ENCODE measurements at places on chromosomes 3 and 15. TPM values are rescaled to one million over a fixed set of nuclear protein-coding genes. Genes with fewer than 3 reads are reported as not detected.

The SLC24A5 gene
- 0.29 TPM for total RNA-seq

The TXNRD3 gene
- total RNA-seq, result 7.8 TPM

GRCh38 chr3:196652961-196653795 is 13.7 kb downstream of the NRROS start:
- DNase-seq, result no peak

DNA sequence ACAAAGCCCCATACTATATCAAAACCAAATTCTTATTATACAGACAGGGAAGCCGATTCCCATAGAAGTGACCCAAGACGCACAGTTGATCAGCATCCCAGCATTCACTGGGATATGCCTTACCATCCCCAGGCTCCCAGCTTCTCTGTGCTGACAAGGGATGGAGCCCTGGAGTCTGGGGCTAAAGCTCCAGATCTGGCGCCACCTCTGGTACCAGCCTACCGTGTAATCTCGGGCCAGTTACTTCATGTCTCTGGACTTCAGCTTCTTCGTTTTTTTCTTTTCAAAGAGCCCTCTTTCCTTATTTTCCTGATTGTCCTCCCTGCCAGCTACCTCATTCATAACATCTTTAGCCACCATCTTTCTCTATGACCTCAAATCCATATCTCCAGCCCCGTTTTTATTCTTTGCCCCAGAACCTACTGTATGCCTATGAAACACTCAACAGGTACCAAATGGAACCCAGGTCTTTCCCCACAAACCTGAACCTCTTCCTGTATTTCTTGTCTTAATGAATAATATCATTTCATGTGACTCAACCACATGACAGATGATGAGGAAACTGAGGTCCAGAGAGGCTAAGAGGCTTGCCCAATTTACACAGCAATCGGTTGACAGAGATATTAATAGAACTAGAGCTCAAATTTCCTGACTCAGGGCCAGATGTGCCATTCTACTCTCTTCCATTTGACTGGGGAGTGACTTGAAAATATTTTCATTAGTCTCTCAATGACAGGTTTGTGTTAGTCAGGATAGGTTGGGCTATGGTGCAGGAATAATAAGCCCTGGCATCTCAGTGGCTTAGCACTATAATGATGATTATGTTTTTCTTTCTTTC is 85.4 kb upstream of the TLE3 start:
- no peak for DNase-seq

DNA sequence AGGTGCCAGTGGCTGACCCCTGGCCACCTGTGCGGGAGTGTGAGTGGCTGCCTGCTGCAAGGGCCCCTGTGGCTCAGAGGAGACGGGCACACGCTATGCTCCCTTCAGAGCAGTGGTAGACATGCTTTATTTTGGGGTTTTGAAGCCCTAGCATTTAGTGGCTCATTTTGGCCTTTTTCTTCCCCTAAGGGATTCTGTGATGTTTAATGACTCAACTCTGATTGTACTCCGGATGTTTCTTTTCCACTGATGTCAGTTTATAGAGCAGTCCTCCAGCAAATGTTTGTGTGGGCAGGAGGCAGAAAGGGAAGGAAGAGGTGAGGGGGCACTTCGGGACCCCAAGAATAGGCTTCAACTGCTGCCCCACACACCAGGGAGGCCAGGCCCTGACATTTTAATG is 288.9 kb upstream of the C2CD4B start:
- DNase-seq, result peak; percentile 86
